ENCODE measurements at places on chromosomes 7 and 10. TPM values are rescaled to one million over a fixed set of nuclear protein-coding genes. Genes with fewer than 3 reads are reported as not detected.

DNA sequence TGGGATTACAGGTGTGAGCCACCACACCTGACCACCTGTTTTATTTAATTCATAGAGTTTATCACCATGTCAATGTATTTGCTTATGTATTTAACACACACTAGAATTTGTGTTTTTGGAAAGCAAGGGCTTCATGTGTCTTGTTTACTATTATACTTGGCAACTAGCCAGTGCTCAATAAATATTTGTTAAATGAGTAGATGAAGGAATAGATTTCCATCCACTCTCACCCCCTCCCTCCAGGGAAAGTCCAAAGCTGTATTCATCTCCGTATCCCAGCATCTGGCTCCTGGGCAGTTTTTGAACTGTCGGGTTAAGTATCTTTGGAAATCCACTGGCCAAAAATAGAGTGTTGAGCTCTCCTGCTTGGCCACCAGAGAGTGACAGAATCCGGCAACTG lies 4.6 kb upstream of the RADIL start:
- no peak for DNase-seq

Gene WEE2
- polyA plus RNA-seq = 0.17 TPM

- no peak for DNase-seq
Observed at GRCh38 chr10:4370376-4370775, 455.6 kb upstream of the AKR1E2 start.

GRCh38 chr7:131843898-131844331 lies 287.5 kb upstream of the PODXL start:
- peak; percentile 57 for DNase-seq

DNA sequence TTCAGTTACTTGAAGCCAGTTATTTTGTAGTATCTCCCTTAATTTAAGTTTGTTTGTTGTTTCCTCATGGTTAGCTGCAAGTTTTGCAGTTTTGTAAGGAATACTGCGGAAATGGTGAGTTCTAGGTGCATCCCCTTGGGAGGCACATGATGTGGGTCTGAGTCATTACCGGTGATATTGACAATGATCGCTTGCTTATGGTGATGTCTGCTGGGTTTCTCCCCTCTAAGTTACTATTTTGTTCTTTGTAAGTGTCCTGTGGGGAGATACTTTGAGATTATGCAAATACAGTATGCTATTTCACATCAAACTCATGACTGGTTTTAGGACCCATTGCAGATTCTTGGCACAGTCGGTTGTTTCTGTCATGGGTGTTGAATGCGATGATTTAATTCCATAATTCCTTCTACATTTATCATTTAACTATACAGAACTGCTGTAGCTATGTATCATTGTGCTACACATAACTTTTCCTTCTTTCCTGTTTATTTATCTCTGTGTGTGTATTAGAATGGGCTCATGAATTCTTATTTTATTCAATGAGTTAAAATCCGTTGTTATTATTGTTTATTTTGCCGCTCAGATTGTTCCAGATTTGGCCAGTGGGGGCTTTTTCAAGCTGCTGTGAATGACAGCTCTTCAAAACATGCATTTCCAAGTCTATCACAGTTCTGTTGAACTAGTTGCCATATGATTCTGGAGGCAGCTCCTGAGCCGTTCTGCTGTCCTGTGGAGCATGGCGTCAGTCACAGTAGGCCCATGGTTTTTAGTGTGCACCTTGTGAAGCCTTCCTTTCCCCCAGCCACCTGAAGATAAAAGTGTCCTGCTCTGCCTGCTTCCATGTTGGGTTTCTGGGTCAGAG lies 18.4 kb downstream of the TSPAN14 start:
- no peak for DNase-seq

Gene TET1
- 11.1 TPM for polyA plus RNA-seq

- no peak for DNase-seq
Observed at GRCh38 chr10:72702868-72703581, 11.1 kb downstream of the MCU start.

Gene MTERF1
- 17.9 TPM for polyA plus RNA-seq

DNA sequence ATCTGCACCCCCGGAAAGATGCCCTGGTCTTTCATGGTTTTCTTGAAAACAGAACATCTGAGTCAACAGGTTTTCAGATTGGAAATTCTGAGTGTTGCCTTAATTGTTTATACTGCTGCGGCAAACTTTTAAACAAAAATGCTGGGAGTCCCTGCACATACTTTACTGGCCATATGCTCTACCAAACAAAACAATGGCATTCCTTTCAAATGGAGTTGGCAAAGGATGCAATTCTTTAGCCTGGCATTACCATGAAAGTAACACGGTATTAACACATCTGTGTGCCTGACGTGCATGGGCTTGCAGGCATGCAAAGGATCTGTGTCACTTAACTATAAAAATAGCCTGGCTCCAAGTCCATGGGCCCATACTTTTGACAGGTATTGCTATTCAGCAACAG lies 4.2 kb downstream of the INHBA start:
- DNase-seq = no peak

All from renal cortex interstitium (tissue), 15 donors.